Fibroblast of pulmonary artery (primary cell): ENCODE measurements at places on chromosomes 4 and X.
A peak's percentile ranks its signal among the peaks of the same experiment; 100 is the strongest.

DNA sequence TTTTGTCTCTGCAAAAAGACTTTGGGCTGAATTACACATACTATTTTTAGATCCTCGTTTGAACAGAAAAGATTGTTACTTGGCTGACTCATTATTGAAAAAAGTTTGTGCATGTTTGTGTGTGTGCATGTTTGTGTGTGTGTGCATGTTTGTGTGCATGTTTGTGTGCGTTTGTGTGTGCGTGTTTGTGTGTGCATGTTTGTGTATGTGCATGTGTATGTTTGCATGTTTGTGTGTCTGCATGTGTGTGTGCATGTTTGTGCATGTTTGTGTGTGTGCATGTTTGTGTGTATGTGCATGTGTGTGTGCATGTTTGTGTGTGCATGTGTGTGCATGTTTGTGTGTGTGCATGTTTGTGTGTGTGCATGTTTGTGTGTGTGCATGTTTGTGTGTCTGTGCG lies 201.1 kb upstream of the FAT1 start:
- no peak for DNase-seq

DNA sequence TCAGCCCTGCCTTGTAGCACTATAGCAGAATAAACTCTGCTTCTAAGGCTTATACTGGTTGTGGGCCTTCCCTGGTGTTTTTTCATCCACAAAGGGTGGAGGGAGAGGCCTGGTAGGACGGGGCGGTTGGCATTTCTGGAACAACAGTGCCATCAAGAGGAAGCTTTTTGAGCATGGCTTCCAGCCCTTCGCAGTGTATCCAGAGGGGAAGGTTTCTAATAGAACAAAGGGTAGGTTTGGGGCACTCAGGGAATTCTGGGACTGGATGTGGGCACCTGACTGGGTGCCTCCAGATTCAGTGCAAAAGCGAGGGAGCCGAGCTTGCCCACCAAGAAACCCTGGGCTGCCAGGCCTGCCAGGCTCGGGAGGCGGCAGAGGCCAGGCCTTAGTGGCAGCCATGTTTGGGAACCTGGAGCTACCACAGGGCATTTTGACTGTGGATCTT lies 229.6 kb upstream of the AGTR2 start:
- DNase-seq = peak; percentile 6

- no peak for DNase-seq
Measured at GRCh38 chr4:80301884-80302283, 33.6 kb upstream of the CFAP299 start.

DNA sequence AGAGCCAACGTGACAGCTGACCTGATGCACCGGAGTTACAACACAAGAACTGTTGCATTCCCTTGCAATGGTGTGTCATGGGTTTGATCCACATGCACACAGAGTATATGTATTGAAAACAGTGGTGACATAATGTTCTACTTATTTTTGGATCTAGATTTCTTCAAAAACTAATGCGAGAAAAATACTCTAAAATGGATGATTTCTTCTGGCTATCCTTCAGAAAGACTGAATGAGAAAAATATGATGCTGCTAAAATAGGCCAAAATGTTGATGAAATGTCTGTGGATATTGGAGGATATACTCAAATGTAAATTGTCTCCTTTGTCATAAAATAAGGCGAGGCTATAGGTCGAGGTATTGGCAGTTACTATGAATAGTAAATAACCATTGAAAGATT lies 30.4 kb downstream of the LIMCH1 start:
- no peak for DNase-seq

- DNase-seq = peak; percentile 10
Measured at GRCh38 chr4:174999407-174999806, 81.2 kb downstream of the ADAM29 start.

DNA sequence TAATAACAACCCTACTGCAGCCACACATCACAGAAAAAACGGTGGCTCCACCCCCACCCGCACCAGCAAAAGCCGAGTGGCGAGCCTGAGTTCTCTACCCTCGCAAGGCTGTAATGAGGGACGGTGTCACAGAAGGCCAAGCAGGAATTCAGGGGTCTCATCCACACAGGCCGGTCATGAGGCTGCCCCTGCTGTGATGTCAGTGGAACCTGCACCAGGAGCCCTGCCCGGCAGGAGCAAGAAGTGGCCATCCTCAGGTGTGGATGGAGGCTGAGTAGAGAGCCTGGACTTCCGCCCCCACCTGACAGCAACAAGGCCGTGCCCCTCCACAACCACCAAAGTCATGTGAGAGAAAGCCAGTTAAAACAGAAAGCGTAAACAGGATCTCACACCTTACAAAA lies 20.6 kb downstream of the LYAR start:
- no peak for DNase-seq

DNA sequence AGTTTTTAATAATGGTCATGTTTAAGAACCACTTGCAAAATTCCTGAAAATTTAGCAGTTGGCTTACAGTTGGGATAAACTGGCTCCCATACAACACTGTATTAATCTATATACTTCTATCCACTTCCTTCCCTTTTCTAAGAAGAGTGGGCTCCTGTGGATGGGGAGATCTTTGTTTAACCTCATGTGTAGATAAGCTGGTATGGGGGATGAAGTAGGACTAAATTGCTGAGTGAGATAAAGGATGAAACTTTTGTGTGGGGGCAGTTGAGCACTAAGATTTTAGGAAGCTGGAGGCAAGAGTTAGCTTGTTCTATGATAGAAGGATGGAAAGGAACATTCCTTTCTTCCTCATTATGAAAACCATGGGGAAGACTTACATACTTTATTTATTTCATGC lies 54.6 kb upstream of the ATP8A1 start:
- DNase-seq = no peak

DNA sequence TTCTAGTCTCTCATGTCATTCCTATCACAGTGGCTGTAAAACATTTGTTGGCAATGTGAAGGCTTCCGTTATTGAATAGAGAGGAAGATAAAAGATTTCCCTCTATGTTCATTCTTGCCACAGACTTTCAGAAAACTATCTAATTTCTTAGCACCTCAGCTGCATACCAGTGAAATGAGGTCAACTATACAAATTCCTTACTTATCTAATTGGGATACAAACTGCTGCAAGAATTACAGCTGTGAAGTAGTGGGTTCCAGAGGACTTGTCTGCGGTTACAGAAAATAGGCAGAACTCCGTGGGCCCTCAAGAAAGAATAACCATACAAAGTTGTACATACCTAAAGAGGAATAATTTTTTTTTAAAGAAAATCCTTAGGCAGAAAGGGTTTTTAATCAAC lies 175.8 kb downstream of the PPP1R2C start:
- no peak for DNase-seq

DNA sequence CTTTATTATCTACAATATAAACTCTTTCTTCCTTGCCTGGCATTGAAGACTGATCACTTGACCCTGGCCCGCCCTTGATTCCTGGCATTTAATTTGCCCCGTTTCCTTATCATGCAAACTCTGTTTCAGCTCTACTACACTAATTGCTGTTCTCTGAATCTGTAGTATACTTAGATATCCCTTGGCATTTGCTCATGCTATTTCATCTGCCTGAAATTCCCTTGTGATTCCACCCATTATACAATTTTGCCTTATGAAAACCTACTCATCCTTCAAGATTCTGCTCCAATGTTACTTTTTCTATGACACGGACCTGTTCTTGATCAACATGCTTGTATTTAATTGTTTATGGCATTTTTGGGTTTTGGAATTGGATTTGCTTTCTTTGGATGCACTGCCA lies 459.9 kb upstream of the AMOT start:
- no peak for DNase-seq

DNA sequence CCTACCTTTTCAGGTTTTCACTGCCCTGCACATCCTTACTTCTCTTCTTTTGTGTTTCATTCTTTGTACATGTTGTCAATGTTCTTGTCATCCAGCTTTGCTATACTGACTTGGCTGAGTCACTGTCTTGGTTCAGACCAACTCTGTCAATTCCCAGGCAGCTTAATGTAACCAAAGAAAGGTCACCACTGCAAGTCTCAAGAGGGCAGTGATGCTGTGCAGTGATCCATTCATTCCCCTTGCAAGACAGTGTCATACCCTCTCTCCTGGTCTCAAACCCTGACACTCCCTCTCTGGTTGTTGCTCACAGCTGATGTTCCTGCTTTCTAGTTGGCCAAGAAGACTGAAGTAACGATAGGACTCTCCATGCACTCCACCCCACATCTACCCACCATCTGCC lies 17.5 kb downstream of the RAB39B start:
- no peak for DNase-seq

DNA sequence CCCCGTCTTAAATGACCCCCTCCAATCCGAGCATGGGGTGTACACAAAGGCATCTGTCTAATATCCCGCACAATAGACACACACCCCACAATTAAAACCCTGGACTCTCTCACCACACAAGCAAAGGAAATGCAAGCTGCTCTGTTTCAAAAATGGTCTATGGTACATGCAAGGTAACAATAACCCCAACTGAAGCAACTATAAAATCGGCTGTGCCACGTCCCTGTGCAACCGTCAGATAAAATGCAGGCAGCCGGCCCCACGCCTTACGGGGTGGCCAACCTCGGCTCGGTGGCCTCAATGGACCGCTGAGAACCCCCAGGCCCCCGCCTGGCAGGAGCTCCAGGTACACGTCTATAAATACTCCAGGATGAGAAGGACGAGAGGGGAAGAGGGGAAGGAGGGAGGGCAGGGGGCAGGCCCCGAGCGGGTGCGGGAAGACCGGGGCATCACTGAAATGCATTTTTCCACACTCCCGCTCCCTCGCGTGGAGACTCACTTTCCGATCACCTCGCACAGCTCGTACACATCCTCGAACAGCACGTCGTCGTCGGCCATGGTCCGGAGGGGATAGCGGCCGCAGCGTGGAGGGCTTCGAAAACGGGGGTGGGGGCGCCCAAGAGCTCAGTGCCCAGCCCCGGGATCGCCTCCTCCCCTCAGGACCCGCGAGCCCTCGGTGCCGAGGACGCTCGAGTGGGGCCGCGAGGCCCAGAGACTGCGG lies 763 bp downstream of the CASK start:
- DNase-seq = peak; percentile 16

- no peak for DNase-seq
Measured at GRCh38 chrX:47196098-47196497, 2.5 kb downstream of the UBA1 start.
